Karpas-422 (cell line): ENCODE measurements at places on chromosomes 7 and 10.

DNA sequence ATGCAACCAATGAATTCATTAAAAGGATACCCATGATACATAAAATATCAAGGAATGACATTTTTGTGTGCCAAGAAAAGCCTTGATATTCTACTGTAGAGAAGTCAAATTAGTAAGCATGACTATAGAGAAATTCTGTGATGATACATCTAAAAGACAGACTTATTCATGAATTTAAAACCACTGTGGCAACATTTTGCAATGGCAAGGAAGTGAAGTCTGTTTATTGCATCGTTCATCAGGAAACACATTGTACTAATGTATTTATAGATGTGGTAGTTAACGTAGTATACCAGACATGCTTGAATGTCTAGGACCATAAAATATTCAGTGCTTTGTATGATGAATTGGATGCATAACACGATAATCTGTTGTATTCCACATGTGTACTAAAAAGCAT is 9.3 kb upstream of the CLEC5A start:
- no peak for DNase-seq

- DNase-seq: no peak
Observed at GRCh38 chr7:152989889-152990380, 230.4 kb downstream of the ACTR3B start.

DNA sequence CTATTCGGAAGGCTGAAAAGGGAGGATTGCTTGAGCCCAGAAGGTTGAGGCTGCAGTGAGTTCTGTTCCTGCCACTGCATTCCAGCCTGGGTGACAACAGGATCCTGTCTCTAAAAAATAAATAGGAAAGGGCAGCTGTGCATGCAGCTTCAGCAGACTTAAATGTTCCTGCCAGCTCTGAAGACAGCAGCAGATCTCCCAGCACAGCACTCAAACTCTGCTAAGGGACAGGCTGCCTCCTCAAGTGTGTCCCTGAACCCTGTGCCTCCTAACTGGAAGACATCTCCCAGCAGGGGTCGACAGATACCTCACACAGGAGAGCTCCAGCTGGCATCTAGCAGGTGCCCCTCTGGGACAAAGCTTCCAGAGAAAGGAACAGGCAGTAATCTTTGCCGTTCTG is 117.9 kb downstream of the CXCL12 start:
- no peak for DNase-seq

DNA sequence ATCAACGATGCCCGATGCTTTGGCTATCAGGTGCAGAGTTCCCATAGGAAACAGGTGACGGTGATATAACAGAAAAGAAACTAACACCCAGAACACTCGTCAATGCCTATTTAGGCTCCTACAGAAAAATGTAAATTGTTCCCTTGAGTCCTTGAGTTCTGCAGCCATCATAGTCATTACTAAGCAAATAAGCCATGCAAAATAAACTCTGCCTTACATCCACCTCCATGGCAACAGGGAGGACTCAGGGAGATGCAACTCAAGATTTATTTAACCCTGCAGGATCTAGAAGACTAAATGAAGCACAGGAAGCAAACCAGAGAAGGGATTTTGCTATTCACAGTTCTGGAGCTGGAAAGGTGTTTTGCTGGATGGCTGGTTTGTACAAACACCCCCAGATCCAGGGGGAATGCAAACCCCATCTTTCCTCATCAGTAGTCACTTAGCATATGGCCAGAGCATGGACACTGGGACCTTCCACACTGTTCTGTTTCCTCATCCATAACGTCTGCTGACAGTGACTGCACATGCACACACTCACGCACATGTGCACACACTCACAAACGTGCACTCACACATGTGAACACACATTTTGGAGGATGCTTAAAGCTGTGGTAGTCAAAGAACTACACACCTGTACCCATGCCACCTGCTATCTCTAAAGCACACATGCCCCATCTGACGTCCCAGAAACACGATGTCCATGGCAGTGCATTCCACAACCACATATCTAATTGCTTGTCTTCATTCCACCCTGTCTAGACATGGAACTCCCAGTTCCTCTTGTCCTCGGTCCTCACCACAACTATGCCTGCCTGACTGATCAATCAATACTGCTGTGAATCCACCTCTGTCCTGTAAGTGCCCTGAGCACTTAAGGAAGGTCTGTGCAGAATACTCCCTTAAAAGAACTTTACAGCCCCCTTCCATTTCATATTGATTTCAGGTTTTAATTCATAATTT is 178.2 kb downstream of the COBL start:
- DNase-seq: peak; percentile 47

DNA sequence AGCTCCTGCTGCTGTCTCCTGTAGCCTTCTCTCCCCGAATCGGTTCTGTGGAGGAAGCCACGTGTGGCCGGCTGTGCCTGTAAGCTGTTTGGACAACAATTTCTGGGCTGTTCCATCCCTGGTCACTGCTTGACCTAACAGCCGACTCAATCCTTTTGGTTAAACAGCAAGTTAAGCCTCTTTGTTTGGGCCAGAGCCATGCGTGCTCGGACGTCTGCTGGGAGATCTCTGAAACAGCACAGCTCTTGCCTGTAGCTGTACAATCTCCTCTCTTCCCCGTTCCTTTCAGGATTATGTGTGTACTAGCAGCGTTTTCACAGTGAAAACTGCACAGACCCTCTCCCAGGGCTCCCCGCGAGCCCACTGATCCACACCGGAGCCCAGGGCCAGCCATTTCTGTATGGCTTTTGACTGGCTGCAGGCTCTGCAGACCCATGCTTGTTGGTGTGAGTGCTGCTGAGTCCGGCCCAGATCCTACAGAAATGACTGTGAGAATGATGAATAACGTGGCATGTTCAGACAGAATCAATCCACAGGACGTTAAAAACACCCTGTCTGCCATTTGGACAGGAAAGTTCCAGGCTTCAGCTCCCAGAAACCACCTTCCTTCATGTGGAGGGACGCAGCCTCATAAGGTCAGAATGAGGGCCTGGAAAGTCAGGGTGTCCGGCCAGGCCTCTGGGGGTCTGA is 428.6 kb upstream of the ADARB2 start:
- no peak for DNase-seq

GRCh38 chr7:105014693-105015389 is 836 bp downstream of the KMT2E start:
- peak; percentile 80 for DNase-seq

DNA sequence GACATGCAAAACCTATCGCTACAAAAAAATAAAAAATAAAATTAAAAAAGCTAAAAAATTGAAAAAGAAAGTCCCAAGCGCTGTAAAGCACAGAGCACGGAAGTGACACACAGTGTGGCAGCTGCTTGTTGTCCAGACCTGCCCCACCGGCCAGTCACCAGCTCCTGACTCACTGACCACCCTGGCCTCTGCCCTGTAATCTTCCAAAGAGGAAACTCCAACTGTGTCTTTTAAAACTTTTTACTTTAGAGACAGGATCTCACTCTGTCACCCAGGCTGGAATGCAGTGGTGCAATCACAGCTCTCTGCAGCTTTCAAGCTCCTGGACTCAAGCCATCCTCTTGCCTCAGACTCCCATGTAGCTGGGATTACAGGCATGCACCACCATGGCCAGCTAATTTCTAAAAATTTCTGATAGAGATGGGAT is 23.6 kb downstream of the GNA12 start:
- DNase-seq: no peak

DNA sequence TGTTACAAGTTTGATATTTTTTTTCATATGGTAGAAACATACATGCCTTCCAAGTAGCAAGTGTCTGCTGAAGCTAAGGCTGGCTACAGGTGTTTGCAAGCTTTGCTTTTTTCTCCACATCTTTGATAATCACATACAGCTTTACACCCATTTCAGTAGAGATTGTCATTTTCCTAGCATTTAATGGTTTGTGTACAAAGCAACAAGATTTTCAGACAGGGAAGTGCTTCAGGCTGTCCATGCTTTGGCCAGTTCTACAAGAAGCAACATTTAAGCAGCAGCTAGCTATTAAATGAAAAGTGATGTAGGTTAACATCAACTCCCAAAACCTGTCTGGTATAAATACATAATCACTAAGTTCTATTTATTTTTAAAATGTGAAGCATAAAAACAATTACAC is 2.3 kb downstream of the HDAC9 start:
- DNase-seq: peak; percentile 26

DNA sequence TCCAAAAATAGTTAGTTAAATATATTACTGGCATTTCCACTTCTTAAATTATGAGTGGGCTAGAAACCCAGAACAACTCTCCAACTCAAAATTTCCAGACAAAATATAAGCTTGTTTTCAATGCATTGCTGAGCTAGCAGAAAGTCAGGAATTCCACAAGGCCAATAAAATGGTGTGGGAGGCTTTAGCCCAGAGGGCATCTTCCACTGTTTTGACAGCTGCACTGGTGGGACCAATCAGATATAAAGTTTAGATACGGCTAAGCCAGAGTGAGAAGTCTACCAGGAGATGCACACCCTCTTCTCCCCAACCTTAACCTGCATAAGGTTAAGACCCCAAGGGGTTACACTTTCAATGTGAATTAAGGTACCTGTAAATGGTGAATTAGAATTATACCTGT is 76.6 kb downstream of the AMPH start:
- no peak for DNase-seq

GRCh38 chr10:17683541-17683940 is 39.6 kb downstream of the STAM start:
- DNase-seq: no peak

GRCh38 chr7:141272417-141272816 is 198.6 kb downstream of the TMEM178B start:
- DNase-seq: no peak

DNA sequence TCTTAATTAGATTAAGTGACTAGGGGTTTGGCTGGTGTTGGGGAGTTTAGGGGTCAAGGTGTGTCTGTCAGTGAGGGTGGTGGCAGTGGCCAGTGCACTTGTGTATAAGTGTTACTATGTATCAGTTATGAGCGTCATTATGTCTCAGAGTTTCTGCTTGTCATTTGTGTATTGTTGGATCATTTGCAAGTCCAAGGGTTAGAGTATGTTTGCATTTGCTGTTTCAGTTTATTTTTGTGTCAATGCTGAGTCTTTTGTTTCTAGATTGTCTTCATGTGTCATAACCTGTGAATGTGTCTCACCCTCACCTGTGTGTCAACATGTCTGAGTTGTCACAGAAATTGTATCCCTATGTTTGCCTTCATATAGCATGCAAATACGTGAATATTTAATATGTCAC is 97.5 kb upstream of the PAX2 start:
- no peak for DNase-seq

- DNase-seq: no peak
Observed at GRCh38 chr7:140317597-140317996, 80.7 kb downstream of the SLC37A3 start.

DNA sequence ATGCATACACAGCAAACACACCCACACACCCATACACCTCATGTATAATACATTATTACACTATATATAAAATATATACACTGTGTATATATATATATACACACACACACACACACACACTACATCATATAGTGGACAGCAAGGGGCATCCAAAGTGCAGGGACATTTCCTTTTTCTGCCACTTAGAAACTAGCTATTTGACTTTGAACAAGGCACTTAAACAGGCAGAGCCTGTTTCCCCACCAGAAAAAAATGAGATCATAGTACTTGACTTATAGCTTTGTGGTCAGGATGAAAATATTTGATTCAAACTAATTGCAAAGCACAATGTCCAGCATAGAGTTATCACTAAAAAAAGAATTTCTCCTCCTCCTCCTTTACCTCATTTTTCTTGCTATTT is 254.3 kb upstream of the NPVF start:
- DNase-seq: no peak

- DNase-seq: no peak
Observed at GRCh38 chr7:155843426-155844018, 31.3 kb upstream of the SHH start.

- DNase-seq: no peak
Observed at GRCh38 chr10:74967911-74968666, 141.7 kb downstream of the KAT6B start.

GRCh38 chr10:69333205-69333604 is 54.9 kb downstream of the HK1 start:
- no peak for DNase-seq

- no peak for DNase-seq
Observed at GRCh38 chr7:50204581-50204980, 99.9 kb upstream of the IKZF1 start.

- no peak for DNase-seq
Observed at GRCh38 chr7:21782996-21783395, 162.7 kb downstream of the CDCA7L start.

GRCh38 chr10:19479854-19480253 is 336.4 kb upstream of the PLXDC2 start:
- DNase-seq: no peak

DNA sequence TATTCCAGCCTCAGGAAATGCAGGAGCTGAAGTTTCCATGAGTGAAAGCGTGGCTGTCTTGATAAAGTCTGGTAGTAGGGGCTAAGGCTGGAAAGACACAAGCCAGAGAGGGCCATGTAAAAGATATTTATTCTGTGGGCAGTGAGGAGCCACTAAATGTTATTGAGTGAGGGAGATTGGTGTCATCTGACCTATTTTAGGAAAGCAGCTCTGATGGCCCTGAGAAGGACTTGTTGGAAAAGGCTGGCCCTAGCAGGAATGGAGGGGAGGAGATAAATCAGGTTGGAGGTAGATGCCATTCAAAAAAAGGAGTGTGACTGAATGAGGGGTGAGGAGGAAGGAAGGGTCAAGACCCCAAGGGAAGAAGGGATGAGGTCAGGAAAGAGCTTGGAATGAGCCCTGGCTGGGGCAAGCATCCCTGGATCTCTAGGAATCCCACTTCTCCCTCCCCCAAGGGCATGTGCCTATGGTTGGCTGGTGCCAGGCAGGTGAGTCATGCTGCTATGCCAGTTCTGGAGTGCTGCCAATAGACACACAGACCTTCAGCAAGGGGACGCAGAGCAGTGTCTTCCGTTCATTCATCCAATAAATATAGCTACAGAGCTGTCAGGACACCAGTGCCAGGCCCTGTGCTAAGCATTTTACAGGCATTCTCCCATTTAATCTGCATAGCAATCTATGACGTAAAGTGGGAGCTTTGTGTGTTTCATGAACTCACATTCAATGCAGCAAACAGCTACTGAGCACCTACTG is 2.0 kb downstream of the ANKRD2 start:
- no peak for DNase-seq

DNA sequence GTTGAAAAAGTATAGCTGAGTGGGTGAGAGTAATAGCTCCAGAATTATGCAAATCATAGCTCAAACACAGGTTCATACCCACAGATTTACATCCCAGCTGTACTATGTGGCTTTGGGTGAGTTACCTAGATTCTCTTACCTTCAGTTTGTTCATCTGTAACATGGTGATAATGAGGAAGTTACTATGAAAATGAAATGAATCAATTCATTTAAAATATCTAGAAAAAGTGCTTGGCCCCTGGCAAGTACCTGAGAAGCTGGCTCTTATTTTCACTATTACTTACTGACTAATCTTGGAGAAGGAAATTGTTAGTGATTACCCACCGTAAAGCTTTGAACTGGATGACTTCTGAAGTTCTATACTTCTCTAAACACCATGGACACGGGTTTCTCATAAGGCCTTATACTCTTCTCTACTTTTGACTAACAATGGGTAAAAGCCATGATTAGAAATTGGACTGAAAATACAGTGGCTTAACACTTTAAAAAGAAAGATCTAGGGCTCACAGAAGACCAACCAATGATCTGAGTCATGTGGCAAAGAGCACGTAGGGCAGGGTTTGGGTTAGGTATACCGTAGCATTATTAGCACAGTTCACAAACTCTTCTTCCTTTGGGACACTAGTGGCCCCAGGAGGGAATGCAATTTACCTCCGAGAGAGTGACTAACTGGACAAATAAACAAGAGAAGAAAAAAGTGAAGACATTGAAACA is 149.2 kb downstream of the PLPP4 start:
- DNase-seq: peak; percentile 83

- no peak for DNase-seq
Observed at GRCh38 chr7:7710469-7710868, 7.9 kb downstream of the RPA3 start.
